NCI-H69 (cell line): ENCODE measurements at places on chromosomes 5 and 9.

DNA sequence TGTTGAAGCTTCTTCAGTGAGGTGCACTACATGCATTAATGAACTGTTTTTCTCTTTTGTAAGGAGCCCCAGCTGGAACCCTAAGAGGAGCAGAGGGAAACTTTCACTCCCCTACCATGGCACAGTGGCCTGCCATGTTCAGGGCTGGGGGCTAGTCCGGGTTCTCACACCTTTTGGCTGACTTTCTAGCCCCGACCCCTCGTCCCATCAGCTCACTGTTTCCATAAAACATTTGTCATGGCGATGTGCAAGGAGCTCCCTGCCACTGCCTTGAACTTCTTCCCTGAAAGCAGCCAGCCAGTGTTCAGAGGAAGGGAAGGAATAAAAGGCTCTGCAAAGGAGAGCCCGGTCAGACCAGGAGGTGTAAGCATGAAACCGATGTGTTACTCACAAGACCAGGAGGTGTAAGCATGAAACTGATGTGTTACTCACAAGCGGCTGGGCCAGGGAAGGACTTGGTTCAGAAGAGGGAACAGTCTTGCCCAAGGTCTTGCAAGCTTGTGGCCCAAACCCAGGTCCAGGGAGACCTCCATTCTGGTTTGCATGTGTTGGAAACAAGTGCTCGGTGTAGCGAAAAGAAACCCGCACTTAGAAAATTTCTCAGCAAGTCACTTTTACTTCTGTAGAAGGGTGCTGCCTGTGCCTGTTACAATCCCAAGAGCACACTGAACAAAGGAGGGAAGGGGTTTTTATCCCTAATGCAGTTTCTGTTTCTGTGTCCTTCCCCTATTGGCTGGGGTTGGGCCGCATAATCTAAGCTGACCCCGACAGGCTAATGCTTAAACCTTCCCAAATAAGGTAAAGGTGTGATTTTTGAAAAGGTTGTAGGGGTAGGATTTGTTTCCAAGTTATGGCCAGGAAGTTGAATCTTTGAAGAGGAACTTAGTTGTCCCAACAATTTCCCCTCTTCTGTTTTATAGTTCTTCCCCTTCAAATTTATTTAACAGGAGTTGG is 3.4 kb upstream of the ABO start:
- DNase-seq: no peak

DNA sequence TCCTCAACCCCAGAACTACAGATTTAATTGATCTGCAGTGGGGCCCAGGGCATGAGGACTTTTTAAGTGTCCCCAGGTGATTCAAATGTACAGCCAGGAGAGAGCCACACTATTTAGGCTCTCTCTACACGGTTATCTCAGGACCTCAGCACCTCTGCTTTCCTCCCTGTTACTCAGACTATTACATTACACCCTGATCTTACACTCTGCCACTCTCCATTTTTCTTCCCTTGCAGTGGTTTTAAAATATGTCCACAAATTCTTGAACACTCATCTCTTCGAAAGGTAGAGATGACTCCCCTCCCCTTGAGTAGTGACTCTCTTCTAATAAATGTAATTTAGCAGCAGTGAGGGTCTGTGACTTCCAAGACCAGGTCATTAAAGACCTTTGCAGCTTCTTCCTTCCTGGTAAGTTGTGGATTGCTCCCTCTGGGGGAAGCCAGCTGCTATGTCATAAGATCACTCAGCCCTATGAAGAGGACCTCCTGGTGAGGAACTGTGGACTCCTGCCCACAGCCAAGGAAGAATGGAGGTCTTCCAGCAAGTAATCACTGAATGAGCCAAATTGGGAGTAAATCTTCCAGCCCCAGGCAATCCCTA is 87.5 kb upstream of the SSBP2 start:
- peak; percentile 79 for DNase-seq

- peak; percentile 84 for DNase-seq
Observed at GRCh38 chr5:146878476-146879172, at the start of gene PPP2R2B. TSS of gene PPP2R2B (minus strand) at chr5:146878757.

DNA sequence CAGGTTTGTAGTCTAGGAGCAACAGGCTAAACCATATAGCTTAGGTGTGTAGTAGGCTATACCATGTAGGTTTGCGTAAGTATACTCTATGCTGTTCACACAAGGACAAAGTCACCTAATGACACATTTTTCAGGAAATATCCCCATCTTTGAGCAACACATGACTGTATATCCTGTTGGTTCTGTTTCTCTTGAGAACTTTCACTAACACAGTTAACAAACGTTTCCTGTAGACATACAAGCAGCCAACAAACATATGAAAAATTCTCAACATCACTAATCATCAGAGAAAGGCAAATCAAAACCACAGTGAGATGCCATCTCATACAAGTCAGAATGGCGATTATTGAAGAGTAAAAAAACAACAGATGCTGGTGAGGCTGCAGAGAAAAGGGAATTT is 68.2 kb downstream of the NR2F1-AS1 start:
- no peak for DNase-seq

DNA sequence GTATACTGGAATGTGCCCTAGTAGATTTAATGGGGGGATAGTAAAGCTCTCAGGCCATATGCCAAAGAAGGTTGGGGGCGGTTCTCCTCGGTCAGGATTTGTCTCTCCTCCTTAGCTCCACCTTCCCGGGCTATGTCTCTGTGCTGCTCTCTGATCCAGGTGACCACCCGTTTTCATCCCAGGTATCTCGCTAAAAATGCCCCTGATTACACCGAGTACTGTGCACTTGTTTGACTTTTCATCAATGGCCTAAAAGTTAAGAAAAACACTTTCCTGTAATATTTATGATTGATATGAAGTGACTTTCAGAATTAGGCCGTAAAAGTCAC is 724 bp downstream of the NDUFS6 start:
- DNase-seq: peak; percentile 57

- peak; percentile 59 for DNase-seq
Observed at GRCh38 chr5:129771058-129771838, 23.4 kb downstream of the MINAR2 start.

GRCh38 chr9:9079473-9079872 is 1279.9 kb upstream of the DMAC1 start:
- peak; percentile 58 for DNase-seq

GRCh38 chr5:134223406-134224248 is 2.2 kb downstream of the PPP2CA start:
- peak; percentile 39 for DNase-seq

- no peak for DNase-seq
Observed at GRCh38 chr9:12717907-12718306, 24.7 kb downstream of the TYRP1 start.

DNA sequence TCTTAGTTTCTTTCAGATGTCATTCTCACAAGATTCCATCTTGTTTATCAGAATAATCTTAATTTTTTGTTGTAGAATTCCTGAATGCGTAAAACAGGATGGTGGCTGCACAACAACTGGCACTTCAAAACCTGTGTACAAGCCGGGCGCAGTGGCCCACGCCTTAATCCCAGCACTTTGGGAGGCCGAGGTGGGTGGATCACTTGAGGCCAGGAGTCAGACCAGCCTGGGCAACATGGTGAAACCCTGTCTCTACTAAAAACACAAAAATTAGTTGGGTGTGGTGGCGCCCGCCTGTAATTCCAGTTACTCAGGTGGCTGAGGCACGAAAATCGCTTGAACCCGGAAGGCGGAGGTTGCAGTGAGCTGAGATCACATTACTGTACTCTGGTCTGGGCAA is 10.5 kb upstream of the CCNB1 start:
- DNase-seq: no peak

DNA sequence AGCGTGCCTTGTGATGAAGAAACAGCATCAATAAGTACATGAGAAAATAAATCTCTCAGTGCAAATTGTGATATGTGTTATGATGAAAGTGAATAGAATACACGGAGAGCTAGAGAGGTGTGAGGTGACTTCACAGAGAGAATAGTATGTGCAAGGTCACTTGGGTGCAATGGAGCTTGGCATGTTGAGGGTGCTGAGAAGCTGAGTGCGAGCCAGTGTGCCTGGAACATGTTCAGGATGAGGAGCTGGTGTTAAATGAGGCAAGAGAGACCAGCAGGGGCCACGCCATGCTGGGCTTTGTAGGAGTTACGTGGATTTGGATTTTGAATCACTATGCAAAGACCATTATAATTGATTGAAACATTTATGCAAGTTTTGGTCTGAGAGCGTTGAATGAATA is 12.8 kb upstream of the RPS23 start:
- DNase-seq: peak; percentile 90

- peak; percentile 89 for DNase-seq
Observed at GRCh38 chr5:125411071-125411743, 664.8 kb upstream of the ZNF608 start.

DNA sequence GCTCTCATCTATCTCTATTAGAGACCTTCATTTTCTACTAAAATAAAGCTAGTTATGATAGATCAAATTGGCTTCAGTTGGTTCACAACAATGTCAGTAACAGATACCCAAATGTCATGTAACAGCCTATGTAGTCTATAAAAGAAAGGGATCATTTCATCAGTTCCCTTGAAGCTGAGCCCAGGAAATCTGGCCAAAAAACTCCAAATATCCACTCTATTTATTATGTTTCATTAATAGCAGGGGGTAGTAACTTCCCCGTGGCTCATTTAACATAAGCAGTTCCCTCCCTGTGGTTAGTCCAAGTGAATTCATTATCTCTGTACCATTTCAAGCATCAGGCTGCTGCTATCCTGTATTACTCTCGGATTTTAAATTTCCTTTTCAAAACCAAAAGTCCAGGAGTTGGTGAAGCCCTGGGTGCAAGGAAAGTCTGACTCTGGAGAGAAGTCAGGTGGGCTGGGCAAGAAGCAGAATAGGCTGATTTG is 66.0 kb downstream of the SH3PXD2B start:
- DNase-seq: no peak

DNA sequence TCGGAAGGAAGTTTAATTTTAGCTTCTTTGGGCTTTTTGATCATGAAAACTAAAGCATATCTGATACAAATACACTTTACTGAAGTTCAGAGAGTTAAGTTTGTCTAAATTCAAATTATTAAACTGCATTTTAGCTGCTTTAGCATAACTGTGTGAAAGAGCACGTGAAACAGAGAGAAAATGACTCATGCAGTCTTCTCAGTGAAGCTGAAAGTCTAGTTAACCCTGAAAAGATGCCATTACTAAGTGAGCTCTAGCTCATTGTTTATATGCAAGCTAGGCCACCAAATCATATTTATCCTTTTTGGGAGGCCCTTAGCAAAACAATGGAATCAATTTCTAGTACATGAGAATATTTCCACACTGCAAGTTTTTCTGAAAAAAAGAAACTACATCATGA is 27.6 kb downstream of the TPD52L3 start:
- DNase-seq: no peak

DNA sequence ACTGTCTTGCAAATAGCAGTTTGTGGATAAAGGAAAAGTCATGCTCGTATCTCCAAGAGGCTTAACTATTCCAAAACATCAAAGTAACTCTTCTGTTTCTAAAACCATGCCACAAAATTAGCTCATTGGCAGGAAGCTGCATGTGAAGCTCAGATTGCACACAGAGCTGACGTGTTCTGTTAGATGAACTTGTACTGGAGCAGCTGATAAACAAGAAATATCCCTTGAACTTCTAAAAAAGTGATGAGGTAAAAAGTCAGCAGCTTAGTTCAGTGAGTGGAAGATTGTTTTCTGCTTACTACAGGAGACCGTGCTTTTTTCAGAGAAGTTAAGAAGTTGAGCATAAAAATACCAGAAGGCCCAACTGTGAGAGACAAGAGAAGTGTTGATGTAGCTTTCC is 113.2 kb downstream of the SLC12A2 start:
- no peak for DNase-seq

- DNase-seq: no peak
Observed at GRCh38 chr9:71662082-71662481, 106.2 kb downstream of the CEMIP2 start.

DNA sequence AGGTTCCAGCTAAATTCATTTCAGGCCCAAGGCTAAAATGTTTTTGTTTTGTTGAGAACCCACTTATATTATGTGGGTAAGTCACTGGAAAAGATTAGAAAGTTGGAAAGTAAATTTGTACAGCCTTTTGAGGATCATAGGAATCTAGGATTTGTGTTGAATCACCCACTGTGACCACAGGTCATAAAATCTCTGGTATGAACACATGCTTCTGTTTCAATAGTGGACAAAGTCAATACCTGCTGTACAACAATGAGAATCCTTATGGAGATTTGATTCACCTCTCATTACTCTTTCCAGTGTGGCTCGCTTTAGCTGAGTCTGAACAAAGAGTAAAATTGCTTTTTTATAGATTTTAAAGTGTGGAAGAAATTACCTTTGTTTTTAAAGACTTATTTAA is 369.5 kb downstream of the TMEM167A start:
- DNase-seq: peak; percentile 8

GRCh38 chr9:113482991-113483675 is 19.6 kb downstream of the RGS3 start:
- DNase-seq: no peak

- DNase-seq: peak; percentile 44
Observed at GRCh38 chr5:68225188-68225910, 9.8 kb downstream of the PIK3R1 start.

DNA sequence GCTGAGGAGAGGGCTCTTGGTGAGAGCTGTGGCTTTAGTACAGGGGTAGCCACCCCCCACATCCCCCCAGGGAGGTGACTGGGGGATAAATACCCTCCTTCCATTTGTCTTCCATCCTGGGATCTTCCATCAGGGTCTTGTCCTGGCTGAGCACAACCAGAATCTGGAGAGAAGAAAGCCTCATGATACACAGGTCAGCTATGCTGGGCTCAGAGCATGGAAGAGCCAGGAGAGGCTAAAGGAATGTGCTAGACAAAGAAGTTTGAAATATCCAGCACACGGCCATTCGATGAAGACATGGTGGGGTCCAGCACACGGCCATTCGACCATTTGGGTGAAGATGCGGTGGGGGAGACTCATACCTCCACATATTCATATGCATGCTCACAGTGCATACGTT is 30.0 kb downstream of the ROPN1L start:
- DNase-seq: no peak

DNA sequence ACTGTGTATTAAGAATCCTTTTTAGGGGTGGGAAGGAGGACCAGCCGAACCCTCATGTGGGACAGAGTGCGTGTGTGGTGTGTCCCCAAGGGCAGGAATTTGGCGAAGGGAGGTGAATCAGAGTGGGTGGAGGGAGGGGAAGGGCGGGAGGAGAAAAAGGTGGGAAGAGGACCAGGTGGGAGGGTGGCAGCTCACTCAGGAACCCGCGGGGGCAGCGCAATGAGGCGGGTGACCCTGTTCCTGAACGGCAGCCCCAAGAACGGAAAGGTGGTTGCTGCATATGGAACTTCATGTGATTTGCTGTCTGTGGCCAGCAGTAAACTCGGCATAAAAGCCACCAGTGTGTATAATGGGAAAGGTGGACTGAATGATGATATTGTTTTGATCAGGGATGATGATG is 8.8 kb upstream of the POLR1E start:
- no peak for DNase-seq

DNA sequence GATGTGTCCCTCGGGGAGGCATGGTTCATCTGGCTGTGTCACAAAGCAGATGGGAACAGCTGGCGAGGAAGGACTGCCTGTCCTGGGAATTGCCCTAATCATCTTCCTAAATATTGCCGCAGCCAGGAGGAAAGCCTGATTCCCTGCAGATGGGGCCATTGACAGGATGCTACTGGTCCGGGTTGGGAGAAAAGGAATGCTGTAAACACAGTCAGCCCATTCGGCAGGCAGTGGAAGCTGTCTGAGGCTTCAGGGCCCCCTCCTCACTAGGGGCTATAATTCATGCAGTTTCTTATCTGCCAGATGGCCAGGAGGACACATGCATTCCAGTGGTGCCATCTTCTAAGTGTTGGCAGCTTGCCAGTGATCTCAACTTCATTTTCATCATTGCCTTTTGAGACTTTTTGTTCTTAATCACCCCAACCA is 110.3 kb downstream of the KCNIP1 start:
- peak; percentile 79 for DNase-seq
